ENCODE measurements at places on chromosomes 7 and 10.

- no peak for DNase-seq
Observed at GRCh38 chr7:118022546-118022945, 149.3 kb upstream of the CTTNBP2 start.

- no peak for DNase-seq
Observed at GRCh38 chr7:133613250-133613790, 360.4 kb downstream of the EXOC4 start.

GRCh38 chr10:109963439-109963838 is 40.1 kb upstream of the XPNPEP1 start:
- DNase-seq = peak; percentile 58

- no peak for DNase-seq
Observed at GRCh38 chr10:116728526-116729096, 13.8 kb downstream of the HSPA12A start.
